Colonic mucosa (tissue), 4 donors: ENCODE measurements at places on chromosomes 7 and 10. TPM values are rescaled to one million over a fixed set of nuclear protein-coding genes. Genes with fewer than 3 reads are reported as not detected.

IGF2BP3 gene
- 1.2 TPM for total RNA-seq

- no peaks in the 10 kb centered on the region for H3K36me3 ChIP-seq
- no peak overlapping the region for H3K27ac ChIP-seq
- DNase-seq = no peak
Measured at GRCh38 chr7:66758950-66759628, 18.6 kb downstream of the RABGEF1 start.

- no peak overlapping the region for H3K4me3 ChIP-seq
- DNase-seq = no peak
Measured at GRCh38 chr7:105987046-105987445, 24.0 kb downstream of the CDHR3 start.

DNA sequence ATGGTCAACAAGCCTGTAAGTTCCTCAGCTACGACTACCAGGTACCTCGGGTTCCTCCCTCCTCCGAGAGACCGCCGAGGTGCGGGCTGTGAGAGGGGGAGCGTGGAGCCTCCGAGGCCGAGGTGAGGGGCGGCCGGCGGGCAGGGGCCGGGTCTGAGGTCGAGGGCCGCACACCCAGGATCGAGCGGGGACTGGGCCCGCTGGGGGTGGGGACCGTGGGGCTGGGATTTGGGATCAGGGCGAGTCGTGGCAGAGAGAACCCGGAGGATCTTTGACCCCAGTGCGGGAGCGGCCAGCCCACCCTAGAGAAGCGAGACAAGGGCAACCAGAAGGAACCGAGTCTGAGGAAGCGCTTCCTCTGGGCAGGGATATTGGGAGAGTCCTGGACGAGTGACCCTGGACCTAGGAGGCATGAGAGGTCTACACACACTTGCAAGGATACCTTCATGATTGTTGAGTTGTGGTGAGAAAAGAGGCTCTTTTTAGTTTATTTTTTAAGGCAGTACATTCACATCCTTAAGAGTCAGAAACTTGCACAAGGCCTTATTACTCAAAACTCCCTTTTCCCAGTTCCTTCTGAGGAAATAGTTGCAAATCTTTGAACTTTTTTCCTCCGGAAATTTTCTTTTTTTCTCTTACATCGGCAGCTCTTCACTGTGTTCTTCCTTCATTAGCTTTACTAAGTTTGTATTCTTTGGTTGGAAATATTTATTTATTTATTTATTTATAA, 395 bp downstream of the ZNF487 start:
- no peaks in the 10 kb centered on the region for H3K4me1 ChIP-seq
- no peak for DNase-seq
- H3K27me3 ChIP-seq = no peaks in the 10 kb centered on the region
- H3K4me3 ChIP-seq = peak overlapping the region; percentile 50
- no peaks in the 10 kb centered on the region for H3K36me3 ChIP-seq

GRCh38 chr7:114930829-114931655, 9.1 kb downstream of the MDFIC start:
- DNase-seq = no peak
- H3K27ac ChIP-seq = peak overlapping the region; percentile 33
- no peak overlapping the region for H3K4me3 ChIP-seq
- H3K27me3 ChIP-seq = no peaks in the 10 kb centered on the region

VWA2 gene
- total RNA-seq = 2.6 TPM

DNA sequence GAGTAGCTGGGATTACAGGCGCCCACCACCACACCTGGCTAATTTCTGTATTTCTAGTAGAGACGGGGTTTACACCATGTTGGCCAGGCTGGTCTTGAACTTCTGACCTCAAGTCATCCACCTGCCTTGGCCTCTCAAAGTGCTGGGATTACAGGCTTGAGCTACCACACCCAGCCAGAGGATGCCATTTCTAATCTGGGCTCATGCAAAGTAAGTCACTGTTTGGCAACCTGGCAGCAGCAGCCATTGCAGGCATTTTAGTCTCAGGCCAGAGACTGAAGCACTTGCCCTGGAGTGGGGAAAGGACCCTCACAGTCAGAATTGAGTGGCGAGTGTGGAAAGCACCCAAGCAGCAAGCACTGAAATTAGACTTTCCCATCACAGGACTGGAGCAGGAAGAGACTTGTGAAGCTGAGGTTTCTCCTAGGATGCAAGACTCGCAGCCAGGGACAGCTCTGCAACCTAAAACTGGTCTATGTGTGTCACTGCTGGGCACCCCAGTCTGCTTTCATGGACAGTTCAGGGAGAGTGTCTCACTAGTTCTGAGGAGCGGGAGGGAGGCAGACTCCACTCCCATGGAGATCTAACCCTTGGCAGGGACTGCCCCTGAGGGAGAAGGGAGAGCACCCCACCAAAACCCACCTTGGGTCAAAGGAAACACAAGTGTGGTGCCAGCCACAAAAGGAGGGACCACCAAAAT, 27.6 kb downstream of the SNX13 start:
- no peak for DNase-seq
- no peak overlapping the region for H3K27ac ChIP-seq
- H3K4me1 ChIP-seq = no peaks in the 10 kb centered on the region
- H3K27me3 ChIP-seq = no peaks in the 10 kb centered on the region

DNA sequence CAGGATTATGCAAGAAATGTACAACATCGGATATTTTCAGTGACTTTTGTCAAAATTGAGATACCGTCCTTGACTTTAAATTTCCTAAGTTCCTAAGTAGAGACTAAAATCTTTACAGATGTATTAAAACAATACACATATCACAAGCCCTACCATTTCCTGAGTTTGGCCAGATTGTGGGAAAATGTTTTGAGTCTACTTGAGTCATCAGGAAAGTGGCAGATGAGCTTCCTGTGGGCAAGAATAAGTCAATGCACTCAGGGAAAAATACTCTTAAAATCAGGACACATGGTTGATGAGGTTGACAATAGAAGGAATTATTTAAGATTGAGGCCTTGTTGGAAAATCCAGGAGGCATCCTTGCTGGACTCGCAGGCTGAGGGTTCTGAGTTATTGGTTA, 162.5 kb downstream of the SNX10 start:
- no peaks in the 10 kb centered on the region for H3K27me3 ChIP-seq
- no peak overlapping the region for H3K27ac ChIP-seq

MSS51 gene
- total RNA-seq = 1.4 TPM

LEP gene
- not detected for total RNA-seq

DNA sequence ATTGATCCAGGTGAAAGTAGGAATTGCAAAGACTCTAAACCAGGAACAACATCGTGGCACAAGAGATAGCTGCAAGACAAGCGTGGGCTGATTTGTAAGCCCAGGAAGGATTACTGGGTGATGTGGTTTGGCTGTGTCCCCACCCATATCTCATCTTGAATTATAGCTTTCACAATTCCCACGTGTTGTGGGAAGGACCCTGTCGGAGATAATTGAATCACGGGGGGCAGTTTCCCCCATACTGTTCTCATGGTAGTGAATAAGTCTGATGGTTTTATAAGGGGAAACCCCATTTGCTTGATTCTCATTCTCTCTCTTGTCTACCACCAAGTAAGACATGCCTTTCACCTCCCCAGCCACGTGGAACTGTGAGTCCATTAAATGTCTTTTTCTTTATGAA, 59.5 kb downstream of the ST8SIA6 start:
- no peak overlapping the region for H3K4me3 ChIP-seq
- H3K36me3 ChIP-seq = no peaks in the 10 kb centered on the region
- no peaks in the 10 kb centered on the region for H3K27me3 ChIP-seq
- no peaks in the 10 kb centered on the region for H3K4me1 ChIP-seq

DNA sequence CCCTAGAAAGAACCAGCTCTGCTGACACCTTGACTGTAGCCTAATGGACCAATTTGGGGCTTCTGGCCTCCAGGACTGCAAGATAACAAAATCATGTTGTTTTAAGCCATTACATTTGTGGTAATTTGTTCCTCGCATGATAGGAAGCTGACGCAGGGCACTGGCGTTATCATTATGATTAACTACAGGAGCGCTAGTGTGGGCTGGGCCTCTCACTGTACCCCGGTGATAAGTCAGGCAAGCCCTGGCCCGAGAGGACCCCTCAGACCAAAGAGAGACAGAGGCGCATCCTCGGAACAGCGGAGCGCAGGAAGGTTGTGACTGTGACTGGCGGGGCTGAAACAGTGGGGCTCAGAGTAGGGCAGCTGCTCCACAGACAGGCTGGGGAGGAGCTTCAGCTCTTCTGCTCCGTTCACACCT, 150.3 kb upstream of the CHST15 start:
- H3K27ac ChIP-seq = no peak overlapping the region
- H3K4me3 ChIP-seq = no peak overlapping the region
- DNase-seq = no peak
- no peaks in the 10 kb centered on the region for H3K4me1 ChIP-seq
- no peaks in the 10 kb centered on the region for H3K36me3 ChIP-seq
- no peaks in the 10 kb centered on the region for H3K27me3 ChIP-seq

GRCh38 chr10:30366829-30367228, 17.8 kb upstream of the MTPAP start:
- no peak overlapping the region for H3K27ac ChIP-seq
- no peak for DNase-seq
- no peaks in the 10 kb centered on the region for H3K27me3 ChIP-seq
- no peaks in the 10 kb centered on the region for H3K4me1 ChIP-seq

DNA sequence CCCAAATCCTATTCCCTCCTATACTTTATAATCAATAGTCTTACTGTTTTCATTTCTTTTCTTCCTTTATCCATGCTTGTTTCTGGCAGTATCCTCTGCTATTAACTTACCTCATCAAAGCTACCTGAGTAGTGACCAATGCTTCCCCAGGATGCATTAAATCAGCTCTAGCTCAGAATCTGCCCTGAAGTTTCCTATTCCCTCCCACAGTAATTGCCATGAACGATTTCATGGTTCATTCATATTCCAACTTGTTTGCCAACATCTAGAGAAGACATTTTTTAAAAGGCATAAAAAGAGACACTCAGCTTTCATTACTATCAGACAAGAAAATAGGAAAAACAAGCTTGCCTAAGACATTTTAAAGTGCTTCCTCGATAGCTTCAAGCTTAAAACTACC, 42.3 kb downstream of the COA1 start:
- H3K4me3 ChIP-seq = no peak overlapping the region
- H3K4me1 ChIP-seq = no peaks in the 10 kb centered on the region
- H3K27ac ChIP-seq = no peak overlapping the region
- no peaks in the 10 kb centered on the region for H3K36me3 ChIP-seq
- H3K27me3 ChIP-seq = no peaks in the 10 kb centered on the region
- DNase-seq = no peak

GRCh38 chr10:27820637-27821036, 75.0 kb upstream of the MKX start:
- H3K4me1 ChIP-seq = no peaks in the 10 kb centered on the region
- H3K4me3 ChIP-seq = no peak overlapping the region
- no peaks in the 10 kb centered on the region for H3K36me3 ChIP-seq
- H3K27me3 ChIP-seq = no peaks in the 10 kb centered on the region
- no peak overlapping the region for H3K27ac ChIP-seq

NKX2-3 gene
- 7.9 TPM for total RNA-seq

- no peaks in the 10 kb centered on the region for H3K4me1 ChIP-seq
- DNase-seq = no peak
- no peak overlapping the region for H3K27ac ChIP-seq
- no peaks in the 10 kb centered on the region for H3K27me3 ChIP-seq
- no peaks in the 10 kb centered on the region for H3K36me3 ChIP-seq
- no peak overlapping the region for H3K4me3 ChIP-seq
Measured at GRCh38 chr10:75013522-75013921, 97.9 kb upstream of the SAMD8 start.

GRCh38 chr10:113078282-113078907, 128.3 kb downstream of the TCF7L2 start:
- H3K4me1 ChIP-seq = no peaks in the 10 kb centered on the region
- no peaks in the 10 kb centered on the region for H3K27me3 ChIP-seq
- no peak overlapping the region for H3K4me3 ChIP-seq
- H3K27ac ChIP-seq = no peak overlapping the region
- no peak for DNase-seq
- H3K36me3 ChIP-seq = no peaks in the 10 kb centered on the region

DNA sequence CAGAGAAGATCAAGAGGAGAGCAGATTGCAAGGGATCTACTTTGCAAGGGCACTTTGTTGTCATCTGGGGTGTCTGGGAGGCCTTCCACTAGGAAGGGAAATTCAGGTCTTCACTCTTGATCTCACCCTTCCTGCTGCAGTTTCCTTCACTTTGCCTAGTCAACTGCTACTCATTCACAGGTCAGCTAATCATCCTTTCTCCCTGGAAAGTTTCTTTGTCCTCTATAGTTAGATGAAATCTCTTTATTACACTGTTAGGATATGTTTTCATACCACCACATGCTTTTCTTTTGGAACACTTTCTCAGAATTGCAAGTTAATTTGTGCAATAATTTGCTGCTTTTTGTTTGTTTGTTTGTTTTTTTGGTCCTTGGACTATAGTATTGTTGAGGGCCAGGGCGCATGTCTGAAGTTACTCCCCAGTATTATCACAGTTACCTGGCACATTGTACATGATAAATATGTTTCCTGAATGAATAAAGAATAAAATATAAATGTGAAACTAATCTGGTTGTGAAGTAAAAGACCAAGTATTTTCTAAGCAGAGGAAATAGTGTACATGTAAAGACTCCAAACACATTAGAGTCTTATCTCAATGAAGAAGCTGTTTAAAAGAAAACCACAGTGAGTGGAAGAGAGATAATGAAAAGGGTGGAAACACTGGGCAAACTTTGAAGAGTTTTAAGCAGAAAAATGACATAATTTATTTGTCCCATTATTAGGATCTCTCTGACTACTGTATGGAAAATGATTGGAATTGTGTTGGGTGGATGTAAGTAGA, 139.9 kb upstream of the DGKB start:
- no peaks in the 10 kb centered on the region for H3K4me1 ChIP-seq
- no peak overlapping the region for H3K4me3 ChIP-seq
- no peak overlapping the region for H3K27ac ChIP-seq
- H3K36me3 ChIP-seq = no peaks in the 10 kb centered on the region

DNA sequence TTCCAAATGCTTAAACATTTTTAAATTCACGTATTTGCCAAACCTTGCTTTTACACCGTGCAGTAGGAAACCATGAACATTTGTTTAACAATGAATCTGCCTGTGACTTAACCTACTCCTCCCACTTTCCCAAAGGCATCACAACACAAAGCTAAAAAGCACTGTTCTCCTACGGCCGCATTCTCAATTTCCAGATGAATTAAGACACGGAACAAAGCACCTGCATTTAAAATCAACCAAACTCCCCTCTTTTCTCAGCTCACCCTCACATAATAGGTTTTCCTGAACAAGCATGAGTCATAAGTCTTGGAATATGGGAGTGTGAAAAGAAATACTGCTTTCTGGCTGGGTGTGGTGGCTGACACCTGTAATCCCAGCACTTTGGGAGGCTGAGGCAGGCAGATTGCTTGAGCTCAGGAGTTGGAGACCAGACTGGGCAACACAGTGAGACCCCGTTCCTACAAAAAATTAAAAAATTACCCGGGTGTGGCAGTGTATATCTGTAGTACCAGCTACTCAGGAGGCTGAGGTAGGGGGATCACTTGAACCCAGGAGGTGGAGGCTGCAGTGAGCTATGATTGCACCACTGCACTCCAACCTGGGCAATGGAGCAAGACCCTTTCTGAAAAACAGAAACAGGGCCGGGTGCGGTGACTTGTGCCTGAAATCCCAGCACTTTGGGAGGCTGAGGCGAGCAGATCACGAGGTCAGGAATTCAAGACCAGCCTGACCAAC, 51.7 kb upstream of the CYTH3 start:
- H3K27ac ChIP-seq = no peak overlapping the region
- H3K4me3 ChIP-seq = no peak overlapping the region
- H3K27me3 ChIP-seq = no peaks in the 10 kb centered on the region
- no peak for DNase-seq
- no peaks in the 10 kb centered on the region for H3K4me1 ChIP-seq
- H3K36me3 ChIP-seq = no peaks in the 10 kb centered on the region
